Activated naive CD4-positive, alpha-beta T cell treated with anti-CD3 and anti-CD28 coated beads, Interleukin-2, amount 10 ng/mL, durations not matched to agents 7 days and 5 days (primary cell): ENCODE measurements at places on chromosomes 3 and 15.

DNA sequence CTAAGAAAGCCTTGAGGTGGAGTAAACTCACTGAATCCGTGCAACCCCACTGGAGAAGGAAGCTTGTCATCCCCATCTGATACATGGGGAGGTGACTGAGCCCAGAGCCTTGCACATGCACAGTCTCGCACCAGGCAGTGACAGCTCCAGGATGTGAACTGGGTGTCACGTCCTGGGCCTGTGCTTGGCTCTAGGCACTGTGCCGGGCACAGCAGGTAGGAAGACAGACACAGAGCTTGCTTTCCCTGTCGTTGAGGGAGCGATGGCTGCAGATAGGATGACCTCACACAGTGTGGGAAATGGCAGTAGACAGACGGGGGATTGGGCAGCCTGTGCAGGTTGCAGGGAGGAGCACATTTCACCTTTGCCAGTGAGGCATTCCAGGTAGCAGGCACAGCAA, 12.2 kb upstream of the ATP2B2 start:
- no peak overlapping the region for H3K4me3 ChIP-seq
- H3K27ac ChIP-seq = no peak overlapping the region

- H3K27me3 ChIP-seq = peaks cover 4% of the 10 kb centered on the region
- H3K4me1 ChIP-seq = no peaks in the 10 kb centered on the region
- no peak overlapping the region for H3K27ac ChIP-seq
- no peaks in the 10 kb centered on the region for H3K36me3 ChIP-seq
Measured at GRCh38 chr3:193346259-193346658, 32.3 kb downstream of the ATP13A5 start.

DNA sequence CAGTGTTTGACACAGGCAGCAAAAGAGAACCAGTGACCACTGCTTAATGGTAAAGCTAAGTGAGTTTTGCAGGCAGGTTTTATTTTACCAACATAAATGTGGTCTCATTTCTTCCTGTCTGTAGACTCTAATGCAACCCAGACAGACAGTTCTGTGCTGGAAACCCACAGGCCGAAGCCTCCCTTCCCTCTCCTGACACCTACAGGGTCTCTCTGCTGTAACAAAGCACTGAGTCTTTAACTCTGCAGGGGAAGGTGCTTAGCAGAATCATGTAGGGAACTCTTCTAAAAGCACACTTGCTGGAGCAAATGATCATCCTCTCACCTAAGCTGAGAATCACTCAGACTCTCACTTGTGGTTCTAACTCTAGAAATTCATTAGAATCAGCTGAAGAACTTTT, 200.3 kb downstream of the KBTBD8 start:
- no peak for DNase-seq
- no peaks in the 10 kb centered on the region for H3K36me3 ChIP-seq
- no peaks in the 10 kb centered on the region for H3K4me1 ChIP-seq
- H3K4me3 ChIP-seq = no peak overlapping the region
- H3K27me3 ChIP-seq = no peaks in the 10 kb centered on the region

DNA sequence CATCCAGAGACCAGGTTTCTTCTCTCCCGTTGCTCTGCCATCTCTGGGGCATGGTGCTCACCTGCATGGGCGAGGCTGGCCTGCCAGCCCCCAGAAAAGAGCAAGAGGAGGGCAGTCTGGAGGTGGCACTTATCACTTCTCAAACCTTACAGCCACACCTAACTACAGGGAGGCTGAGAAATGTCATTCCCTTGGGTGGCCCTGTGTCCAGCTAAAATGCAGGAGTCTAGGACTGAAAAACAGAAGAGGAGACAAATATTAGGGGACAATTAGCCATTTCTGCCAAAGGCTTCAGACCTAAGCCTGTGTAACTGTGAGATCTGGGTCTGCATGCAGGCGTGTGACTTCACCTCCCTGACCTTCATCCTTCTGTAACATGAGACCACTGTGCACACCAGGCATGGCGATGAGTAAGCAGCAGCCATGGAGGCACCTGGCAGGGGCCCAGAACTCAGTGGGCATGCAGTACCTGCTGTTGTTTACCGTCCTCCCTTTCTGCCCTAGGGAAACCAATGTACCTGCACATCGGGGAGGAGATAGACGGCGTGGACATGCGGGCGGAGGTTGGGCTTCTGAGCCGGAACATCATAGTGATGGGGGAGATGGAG, 83.4 kb downstream of the MESD start:
- no peak overlapping the region for H3K27ac ChIP-seq
- no peak overlapping the region for H3K4me3 ChIP-seq
- peaks cover 3% of the 10 kb centered on the region for H3K27me3 ChIP-seq
- no peaks in the 10 kb centered on the region for H3K4me1 ChIP-seq

GRCh38 chr15:95449230-95449628, 881.3 kb upstream of the NR2F2 start:
- DNase-seq = no peak
- peaks cover 45% of the 10 kb centered on the region for H3K4me1 ChIP-seq
- H3K4me3 ChIP-seq = no peak overlapping the region
- peaks cover 10% of the 10 kb centered on the region for H3K36me3 ChIP-seq
- no peak overlapping the region for H3K27ac ChIP-seq

DNA sequence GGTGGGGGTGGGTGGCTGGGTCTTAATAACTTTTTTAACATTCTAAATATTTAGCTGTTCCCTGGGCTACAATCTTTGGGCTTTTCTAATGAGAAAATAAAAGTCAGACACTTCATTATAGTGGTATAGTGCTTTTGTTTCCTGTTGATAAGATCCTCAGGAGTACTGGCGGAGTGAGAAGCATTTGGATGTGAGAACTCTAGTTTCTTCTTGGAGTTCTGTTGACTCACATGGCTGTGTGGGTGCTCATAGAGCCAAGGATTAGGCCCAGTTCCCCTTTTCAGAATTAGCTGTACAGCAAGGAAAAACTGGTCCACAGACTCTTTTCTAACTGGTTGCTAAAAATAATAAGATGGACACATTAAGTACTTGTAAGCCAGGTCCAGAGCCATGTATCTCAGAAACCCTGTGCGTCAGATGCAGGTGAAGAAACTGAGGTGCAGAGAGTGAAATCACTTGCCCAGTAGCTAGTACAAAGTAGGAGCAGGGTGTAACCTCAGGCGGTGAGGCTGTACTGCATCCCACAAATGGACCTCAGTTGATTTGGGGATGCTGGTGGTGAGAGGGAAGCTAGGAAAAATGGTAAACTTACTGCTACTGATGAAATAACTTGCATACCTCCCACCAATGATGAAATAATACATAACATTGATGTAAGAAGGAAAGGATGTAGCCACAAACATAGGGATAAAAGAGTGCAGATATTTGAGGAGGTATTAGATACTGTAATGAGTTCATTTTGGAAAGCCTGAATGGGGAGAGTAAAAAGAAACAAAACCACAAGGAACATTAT, 2.3 kb downstream of the ITPR1 start:
- H3K36me3 ChIP-seq = peaks cover 11% of the 10 kb centered on the region
- H3K27me3 ChIP-seq = peaks cover 22% of the 10 kb centered on the region
- peaks cover 39% of the 10 kb centered on the region for H3K4me1 ChIP-seq
- H3K27ac ChIP-seq = peak overlapping the region; percentile 49
- DNase-seq = no peak
- peak overlapping the region; percentile 93 for H3K4me3 ChIP-seq

GRCh38 chr15:65812467-65812866, 20.4 kb upstream of the DENND4A start:
- H3K4me1 ChIP-seq = peaks cover 15% of the 10 kb centered on the region
- no peak for DNase-seq
- H3K27ac ChIP-seq = no peak overlapping the region
- peaks cover 3% of the 10 kb centered on the region for H3K27me3 ChIP-seq
- H3K4me3 ChIP-seq = no peak overlapping the region

DNA sequence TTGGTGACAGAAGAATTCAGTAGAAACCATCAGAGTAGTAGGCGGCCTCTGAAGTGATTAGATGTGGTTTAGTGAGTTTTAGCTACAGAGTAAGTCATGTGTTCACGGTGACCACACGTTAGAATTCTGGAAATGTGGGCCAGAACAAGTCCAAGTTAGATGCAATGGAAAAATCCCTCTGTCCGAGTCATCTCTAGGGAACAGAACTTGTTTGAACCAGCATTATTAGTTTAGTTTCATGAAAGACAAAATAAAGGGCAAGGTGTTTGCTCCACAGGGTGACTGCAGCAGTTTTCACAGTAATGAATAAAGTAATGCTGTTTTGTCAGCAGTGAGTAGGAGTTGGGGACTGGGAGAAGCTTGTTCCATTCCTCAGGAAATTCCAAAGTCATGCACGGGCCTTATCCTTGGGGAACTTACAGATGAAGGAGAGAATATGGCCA, 100.2 kb downstream of the CGNL1 start:
- no peak for DNase-seq
- peaks cover 29% of the 10 kb centered on the region for H3K27me3 ChIP-seq
- no peak overlapping the region for H3K4me3 ChIP-seq
- no peaks in the 10 kb centered on the region for H3K4me1 ChIP-seq

GRCh38 chr15:63380151-63380807, 1.4 kb downstream of the CA12 start:
- no peak overlapping the region for H3K27ac ChIP-seq
- H3K36me3 ChIP-seq = no peaks in the 10 kb centered on the region
- H3K27me3 ChIP-seq = peaks cover 82% of the 10 kb centered on the region
- H3K4me3 ChIP-seq = no peak overlapping the region
- peaks cover 18% of the 10 kb centered on the region for H3K4me1 ChIP-seq

- no peak overlapping the region for H3K4me3 ChIP-seq
- H3K27me3 ChIP-seq = peaks cover 43% of the 10 kb centered on the region
- H3K4me1 ChIP-seq = no peaks in the 10 kb centered on the region
- no peak overlapping the region for H3K27ac ChIP-seq
- H3K36me3 ChIP-seq = no peaks in the 10 kb centered on the region
- DNase-seq = no peak
Measured at GRCh38 chr15:69987492-69988489, 109.9 kb downstream of the TLE3 start.

GRCh38 chr3:113329757-113330156, 111.5 kb downstream of the CFAP44 start:
- no peaks in the 10 kb centered on the region for H3K27me3 ChIP-seq
- H3K4me3 ChIP-seq = no peak overlapping the region
- DNase-seq = no peak

GRCh38 chr3:115187149-115187757, 40.2 kb upstream of the ZBTB20 start:
- H3K27me3 ChIP-seq = peaks cover 5% of the 10 kb centered on the region
- H3K4me3 ChIP-seq = no peak overlapping the region
- H3K27ac ChIP-seq = no peak overlapping the region
- DNase-seq = no peak
- H3K36me3 ChIP-seq = no peaks in the 10 kb centered on the region
- H3K4me1 ChIP-seq = peaks cover 7% of the 10 kb centered on the region

GRCh38 chr15:23567921-23568320, 2.4 kb downstream of the MKRN3 start:
- no peaks in the 10 kb centered on the region for H3K27me3 ChIP-seq
- H3K4me3 ChIP-seq = no peak overlapping the region
- no peak for DNase-seq
- peaks cover 11% of the 10 kb centered on the region for H3K4me1 ChIP-seq
- H3K36me3 ChIP-seq = peaks cover 1% of the 10 kb centered on the region

DNA sequence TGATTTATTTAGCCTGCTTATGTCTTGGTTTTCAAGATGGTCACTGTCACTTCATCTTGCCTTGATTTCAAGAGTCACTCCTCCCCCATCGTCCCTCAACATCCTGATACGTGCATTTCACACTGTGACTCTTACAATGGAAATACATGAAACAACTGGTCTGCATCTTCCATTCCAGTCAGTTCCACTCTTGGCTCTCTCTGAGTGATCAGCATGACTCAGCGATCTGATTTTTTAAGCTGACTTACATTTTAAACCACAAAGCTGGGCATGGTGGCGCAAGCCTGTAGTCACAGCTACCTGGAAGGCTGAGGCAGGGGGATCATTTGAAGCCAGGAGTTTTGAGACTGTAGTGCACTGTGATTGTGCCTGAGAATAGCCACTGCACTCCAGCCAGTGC, 271.2 kb upstream of the ROPN1 start:
- no peaks in the 10 kb centered on the region for H3K4me1 ChIP-seq
- H3K27ac ChIP-seq = no peak overlapping the region
- DNase-seq = no peak
- H3K27me3 ChIP-seq = no peaks in the 10 kb centered on the region
- no peaks in the 10 kb centered on the region for H3K36me3 ChIP-seq

DNA sequence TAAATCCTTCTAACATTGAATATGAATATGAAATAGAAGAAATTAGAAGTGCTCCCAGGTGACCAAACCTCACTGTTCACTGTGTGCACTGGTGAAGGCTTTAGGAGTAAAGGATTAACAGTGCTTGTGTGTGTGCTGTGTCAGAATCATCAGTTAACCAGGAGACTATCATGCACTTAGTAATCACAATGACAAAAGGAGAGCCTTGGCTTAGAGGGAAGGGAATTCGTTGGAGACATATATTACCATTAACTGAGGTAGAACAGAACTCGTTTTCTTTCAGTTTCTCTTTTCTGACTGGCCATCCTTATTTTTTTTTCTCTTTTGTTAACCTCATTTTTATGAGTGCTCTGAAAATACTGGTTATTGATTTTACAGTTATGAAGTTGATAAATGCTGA, 213.3 kb upstream of the GBE1 start:
- no peaks in the 10 kb centered on the region for H3K4me1 ChIP-seq
- H3K27ac ChIP-seq = no peak overlapping the region
- H3K4me3 ChIP-seq = no peak overlapping the region
- no peak for DNase-seq
- no peaks in the 10 kb centered on the region for H3K27me3 ChIP-seq
- no peaks in the 10 kb centered on the region for H3K36me3 ChIP-seq

- no peak for DNase-seq
- H3K4me1 ChIP-seq = no peaks in the 10 kb centered on the region
- H3K27ac ChIP-seq = no peak overlapping the region
- no peak overlapping the region for H3K4me3 ChIP-seq
Measured at GRCh38 chr3:18207226-18207625, 217.9 kb downstream of the SATB1 start.

GRCh38 chr15:95041297-95041696, 809.9 kb downstream of the MCTP2 start:
- H3K27ac ChIP-seq = no peak overlapping the region
- H3K4me3 ChIP-seq = no peak overlapping the region
- no peaks in the 10 kb centered on the region for H3K4me1 ChIP-seq
- H3K27me3 ChIP-seq = no peaks in the 10 kb centered on the region
- DNase-seq = no peak
- H3K36me3 ChIP-seq = no peaks in the 10 kb centered on the region

DNA sequence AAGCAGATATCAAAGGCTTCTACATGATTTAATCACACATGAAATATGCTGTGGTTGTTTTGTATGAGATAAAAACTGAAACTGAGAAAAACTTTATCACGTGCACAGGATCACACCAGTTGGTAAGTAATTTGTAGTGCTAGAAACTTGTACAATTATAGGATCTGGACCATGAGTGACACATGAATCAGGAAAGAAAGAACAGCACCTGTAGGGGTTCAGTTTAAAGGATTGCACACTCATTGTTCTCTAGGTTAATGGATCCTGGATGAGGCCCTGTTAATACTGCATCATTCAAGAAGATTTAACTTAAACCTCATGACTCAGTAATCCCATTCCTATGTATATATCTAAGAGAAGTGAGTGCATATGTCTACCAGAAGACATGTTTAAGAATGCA, 87.9 kb downstream of the STT3B start:
- no peak overlapping the region for H3K4me3 ChIP-seq
- peak overlapping the region; percentile 71 for H3K27ac ChIP-seq
- H3K36me3 ChIP-seq = peaks cover 62% of the 10 kb centered on the region
- DNase-seq = no peak
